ENCODE measurements at places on chromosomes 7 and 10. TPM values are rescaled to one million over a fixed set of nuclear protein-coding genes. Genes with fewer than 3 reads are reported as not detected.

The VIPR2 gene
- not detected for total RNA-seq

The HABP2 gene
- not detected for total RNA-seq

- peak; percentile 18 for DNase-seq
Observed at GRCh38 chr7:54546081-54546985, 4.2 kb downstream of the VSTM2A start.

The LIPF gene
- not detected for total RNA-seq

DNA sequence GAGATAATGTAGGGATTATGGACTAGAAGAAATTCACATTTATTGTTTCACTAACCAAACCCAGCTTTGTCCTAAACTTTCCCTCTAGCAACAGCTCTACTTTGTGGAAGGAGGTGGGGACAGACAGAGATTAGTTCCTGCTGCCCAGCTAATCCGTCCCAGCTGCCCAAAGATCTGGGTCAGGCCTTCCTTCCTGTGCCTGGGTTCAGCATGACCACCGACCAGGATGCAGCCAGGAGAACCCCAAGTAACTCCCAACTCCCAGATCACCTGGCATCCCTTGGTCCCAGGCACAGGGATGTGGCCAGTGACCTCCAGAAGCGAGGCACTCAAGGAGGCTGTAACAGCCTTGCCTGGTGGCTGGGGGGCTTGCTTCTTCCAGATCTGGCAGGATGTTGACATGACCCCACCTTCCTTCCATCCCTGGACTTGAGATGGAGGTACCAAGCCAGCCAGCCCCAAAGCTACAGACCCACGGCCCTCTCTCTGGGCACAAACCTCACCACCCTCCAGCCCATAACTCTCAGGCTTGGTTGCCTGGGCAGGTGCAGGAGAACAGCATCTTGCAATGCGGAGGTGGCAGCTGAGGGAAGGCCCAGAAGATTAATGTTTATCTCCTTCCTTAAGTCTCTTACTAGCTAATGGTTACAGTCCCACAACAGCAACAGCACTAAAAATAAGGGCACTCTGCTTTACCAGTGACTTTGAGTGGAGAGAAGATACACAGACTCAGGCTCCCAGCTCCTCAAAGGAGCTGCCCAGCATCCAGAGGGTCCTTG, 11.1 kb downstream of the CAMK2G start:
- no peak for DNase-seq

- peak; percentile 40 for DNase-seq
Observed at GRCh38 chr10:18279173-18279572, 138.9 kb downstream of the CACNB2 start.

Measured in MG63 (cell line).